NCI-H1417 (cell line): ENCODE measurements at places on chromosomes 6 and 20.

GRCh38 chr6:69019832-69020231 lies 384.8 kb downstream of the ADGRB3 start:
- DNase-seq = no peak

- peak; percentile 33 for DNase-seq
These were observed 142.6 kb downstream of the ARHGAP18 start for GRCh38 chr6:129567374-129567773.

DNA sequence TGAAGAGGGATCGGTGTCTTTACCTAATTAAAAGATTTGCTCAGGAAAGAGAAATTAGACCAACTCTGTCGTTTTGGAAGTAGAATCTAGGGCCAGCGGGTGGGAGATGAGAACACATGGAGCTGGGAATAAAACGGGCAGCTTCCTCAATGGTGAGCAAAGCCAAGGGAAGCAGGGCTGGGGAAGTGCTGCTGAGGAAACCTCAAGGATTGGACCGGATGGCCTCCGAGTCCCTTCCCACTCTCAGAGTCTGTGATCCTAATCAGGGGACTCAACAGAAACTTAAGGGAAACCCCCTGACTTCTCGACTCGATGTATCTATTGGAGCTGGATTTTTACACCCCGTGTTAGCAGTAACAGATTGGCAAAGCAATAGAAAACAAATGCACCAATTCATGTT lies 10.8 kb downstream of the GCNT2 start:
- no peak for DNase-seq

GRCh38 chr6:169799474-169799926 lies 48.1 kb downstream of the ERMARD start:
- DNase-seq = peak; percentile 7

- DNase-seq = no peak
These were observed 188.4 kb upstream of the TSHZ2 start for GRCh38 chr20:52783769-52784168.

GRCh38 chr6:26128013-26128771 lies 41.0 kb downstream of the HFE start:
- DNase-seq = no peak
